ENCODE measurements at places on chromosomes 4 and X.
A peak's percentile ranks its signal among the peaks of the same experiment; 100 is the strongest.

DNA sequence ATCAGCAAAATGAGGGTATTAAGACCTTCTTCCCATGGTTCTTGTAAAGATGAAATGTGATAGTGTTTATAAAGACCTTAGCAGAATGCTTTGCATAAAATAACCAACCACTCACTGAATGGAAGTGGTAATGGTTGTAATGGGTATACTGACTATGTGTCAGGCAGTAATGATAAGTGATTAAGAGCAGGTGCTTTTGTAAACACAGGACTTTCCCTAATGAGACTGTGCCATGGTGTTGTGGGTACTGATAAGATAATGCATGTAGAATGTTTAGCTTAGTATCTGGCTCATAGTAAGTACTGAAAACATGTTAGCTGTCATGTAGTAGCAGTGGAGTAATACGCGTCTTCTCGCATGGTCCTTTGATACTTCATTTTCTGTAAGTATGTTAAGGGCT, 6.9 kb downstream of the LSM6 start:
- DNase-seq, result no peak

- no peak for DNase-seq
These were observed 90.7 kb upstream of the SORBS2 start for GRCh38 chr4:185902654-185903053.

- no peak for DNase-seq
These were observed 38.5 kb upstream of the IQSEC2 start for GRCh38 chrX:53319614-53320542.

DNA sequence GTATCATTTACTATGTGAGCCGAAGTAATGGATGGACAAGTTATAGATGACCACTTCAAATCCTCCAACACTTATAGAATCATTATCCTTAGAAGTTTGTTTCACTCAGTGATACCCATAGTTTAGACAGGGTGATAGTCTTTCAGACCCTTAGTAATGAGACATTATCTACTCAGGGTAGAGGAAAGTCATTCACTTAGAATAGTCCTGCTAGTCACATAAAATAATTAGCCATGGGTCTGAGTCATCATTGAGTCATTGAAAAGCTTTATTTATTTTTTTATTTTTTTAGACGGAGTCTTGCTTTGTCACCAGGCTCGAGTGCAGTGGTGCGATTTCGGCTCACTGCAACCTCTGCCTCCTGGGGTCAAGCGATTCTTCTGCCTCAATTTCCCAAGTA, 321.7 kb upstream of the FSTL5 start:
- no peak for DNase-seq

- DNase-seq, result peak; percentile 11
These were observed 499 bp downstream of the CYP2U1 start for GRCh38 chr4:107931775-107932321.

DNA sequence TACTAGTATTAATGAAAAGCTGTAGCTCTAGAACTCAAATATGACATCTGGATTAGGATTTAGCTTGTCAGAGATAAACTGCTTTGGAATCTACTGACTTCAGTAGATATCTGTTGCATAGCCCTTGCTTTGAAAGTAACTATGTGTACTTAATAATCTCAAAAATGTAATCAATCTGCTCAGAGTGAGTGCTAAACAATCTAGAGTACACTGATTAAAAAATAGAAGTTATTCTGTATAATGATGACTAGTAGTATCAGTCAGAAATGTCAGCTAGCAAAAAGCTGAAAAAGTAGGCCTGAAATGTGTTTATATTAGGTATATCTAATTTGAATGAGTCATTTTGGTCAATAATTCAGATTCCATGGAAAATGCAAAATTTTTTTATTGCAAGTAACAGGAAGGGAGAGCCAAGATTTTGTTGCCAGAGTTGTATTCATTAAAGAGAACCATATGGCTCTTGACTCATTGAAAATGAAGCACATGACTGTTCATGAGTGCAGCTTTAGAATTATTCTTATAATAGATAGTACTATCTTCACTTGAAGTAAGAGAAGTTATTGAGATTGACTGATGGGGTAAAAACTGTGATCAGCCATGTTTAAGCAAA, 20.0 kb downstream of the CLCN3 start:
- DNase-seq, result no peak

GRCh38 chr4:184310171-184310567, 92.5 kb upstream of the ENPP6 start:
- DNase-seq, result no peak

DNA sequence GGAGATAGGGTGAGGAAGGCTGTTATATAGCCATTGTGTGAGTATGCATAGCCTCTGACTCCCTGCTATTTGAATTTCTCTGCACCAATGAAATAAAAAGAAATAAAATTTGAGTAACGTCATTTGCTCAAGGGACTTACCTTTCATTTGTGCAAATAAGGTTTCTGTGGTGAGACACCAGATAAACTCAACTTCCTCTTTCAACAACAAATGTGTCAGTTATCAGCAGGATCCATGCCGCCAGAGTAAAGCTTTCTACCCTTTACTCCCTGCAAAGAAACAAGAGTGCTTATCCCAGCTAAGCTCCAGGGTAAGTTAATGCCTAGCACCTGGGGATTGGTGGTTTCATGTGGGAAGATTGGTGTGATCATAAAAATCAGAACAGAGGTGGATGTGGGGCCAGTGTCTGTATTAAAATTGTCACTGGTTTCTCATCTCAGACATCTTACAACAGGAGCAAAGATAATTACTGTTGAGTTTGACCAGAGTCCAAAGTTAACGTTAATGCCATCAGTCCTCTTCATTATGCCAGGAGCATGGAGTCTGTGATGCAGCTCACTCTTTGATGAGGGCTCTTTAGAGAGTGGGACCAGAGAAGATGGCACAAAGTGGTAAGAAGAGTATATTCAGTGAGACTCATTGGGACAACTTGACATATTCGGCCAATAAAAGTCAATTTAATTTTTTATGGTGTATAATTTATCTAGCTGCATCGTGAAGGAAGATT, at the start of gene P2RY10:
Gene P2RY10, plus strand, starts transcription at position 206 of the 727 bp plus-strand sequence. CDS start 15,130 bp downstream, outside the sequence.
- DNase-seq, result peak; percentile 15

- no peak for DNase-seq
These were observed 2.9 kb upstream of the GRPR start for GRCh38 chrX:16120431-16120830.

- no peak for DNase-seq
These were observed 17.7 kb downstream of the MND1 start for GRCh38 chr4:153362184-153362583.

DNA sequence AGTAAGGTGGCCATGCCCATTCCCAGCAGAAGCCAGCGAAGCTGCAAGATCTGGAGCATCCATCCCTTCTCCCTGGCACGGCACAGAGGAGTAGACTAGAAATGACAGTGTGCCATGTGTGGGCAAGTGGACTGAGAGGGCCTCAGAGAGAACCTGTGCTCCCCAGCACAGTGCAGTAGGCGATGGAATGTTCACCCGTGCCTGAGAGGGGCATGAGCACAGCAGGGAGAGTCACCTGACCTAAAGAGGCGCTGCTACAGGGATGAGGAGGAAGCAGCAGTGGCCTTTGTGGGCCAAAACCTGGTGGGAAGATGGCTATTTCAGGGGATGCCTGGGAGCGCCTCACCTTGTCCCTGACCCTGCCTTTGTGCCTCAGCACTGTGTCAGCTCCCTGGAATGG, 8.0 kb upstream of the CDKN2AIP start:
- DNase-seq, result no peak

GRCh38 chr4:55993994-55994663, 45.4 kb downstream of the CEP135 start:
- no peak for DNase-seq

GRCh38 chr4:71110499-71110898, 117.0 kb downstream of the DCK start:
- no peak for DNase-seq

DNA sequence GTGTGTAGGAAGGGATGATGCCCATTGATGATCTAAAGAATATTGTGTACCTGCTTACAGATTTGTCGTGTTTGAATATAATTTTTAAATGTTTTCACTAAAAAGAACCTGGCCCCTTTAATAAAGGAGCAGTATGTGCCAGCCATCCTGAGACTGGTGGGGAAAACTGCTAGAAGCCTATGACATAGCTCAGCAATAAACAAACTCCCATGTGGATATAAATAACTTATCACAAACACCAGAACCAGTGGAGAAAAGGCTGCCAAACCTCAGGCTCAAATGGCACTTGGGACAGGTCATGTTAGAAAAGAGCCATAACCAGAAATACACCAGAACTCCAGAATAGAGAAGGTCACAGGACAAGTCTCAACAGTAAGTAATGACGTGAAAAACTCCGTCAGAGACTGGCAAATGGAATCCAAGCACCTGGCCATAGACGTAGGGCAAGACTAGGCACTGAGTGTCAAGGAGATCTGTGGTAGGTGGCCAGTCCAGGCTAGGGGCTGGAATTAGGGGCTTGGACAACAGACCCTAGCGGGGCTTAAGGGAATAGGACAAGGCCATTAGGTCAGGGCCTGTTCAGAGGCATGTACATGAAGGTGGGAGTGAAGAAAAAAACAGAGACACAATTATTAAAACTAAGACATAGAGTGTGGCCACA, 11.7 kb upstream of the QRFPR start:
- DNase-seq, result no peak

GRCh38 chrX:140157143-140157542, 191.8 kb upstream of the CXorf66 start:
- DNase-seq, result no peak

GRCh38 chr4:1869530-1870327, 1.5 kb upstream of the NSD2 start:
- no peak for DNase-seq

DNA sequence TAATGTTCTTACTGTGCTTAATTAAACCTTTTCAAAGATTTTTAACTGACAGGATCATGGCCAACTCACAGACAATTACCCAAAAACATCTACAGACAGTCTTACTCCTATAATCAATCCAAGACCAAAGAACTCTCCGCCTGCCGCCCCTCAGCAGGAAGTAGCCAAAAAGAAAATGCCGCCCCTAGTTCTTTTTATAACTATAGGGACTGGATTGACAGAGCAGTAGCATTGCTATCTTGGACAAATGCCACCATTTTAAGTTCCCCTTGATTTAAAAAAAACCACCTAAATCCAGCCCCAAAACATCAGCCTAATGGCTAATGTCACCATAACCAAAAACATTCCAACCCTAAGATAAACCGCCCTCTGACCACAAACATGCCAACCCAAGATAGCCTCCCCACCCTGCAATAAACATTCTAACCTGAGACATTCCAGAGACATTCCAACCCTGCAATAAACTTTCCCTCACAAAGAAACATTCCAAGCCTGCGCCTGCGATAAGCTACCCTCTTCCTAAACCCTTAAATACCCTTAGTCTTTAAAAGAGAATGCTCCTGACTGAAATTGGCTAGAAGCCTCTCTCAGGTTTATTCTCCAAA, 77.0 kb downstream of the COQ2 start:
- no peak for DNase-seq

DNA sequence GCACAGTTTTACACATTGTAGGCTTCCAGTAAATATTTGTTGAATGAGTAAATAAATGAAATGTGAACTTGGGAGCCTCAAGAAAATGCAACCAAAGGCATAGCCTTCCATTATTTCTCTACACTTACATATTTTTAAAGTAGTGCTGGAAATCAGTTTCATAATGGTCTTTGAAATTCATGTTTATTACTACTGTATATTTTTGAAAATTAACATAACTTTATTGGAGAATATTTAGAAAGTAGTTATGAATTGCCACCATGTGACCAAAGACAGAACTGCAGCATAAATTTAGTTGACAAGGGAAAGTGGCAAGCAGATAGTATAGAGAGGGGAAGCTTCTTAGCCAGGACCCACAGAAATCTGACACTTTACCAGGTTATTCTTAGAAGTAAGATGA, 6.4 kb downstream of the TCEAL8 start:
- DNase-seq, result no peak

DNA sequence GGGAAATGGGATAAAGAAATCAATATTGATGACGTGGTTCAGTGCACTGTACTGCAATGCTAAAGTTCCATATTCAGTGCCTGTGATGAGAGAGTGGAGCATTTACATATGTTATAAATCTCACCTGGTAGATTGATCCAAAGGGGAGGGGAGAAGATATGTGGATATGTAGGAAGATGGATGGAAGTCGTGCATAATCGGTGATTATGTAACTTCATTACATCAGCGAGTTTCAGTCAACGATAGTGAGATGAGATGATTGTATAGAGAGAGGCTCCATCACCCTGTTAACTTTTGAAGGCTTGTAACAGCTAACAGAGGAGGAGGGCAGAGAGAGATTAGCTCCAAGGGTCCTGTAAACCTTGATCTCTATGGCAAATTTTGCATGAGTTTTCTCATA, 1.8 kb downstream of the IL1RAPL1 start:
- no peak for DNase-seq

Measured in T-helper 17 cell (primary cell).